ENCODE measurements at places on chromosomes 11 and 22. TPM values are rescaled to one million over a fixed set of nuclear protein-coding genes. Genes with fewer than 3 reads are reported as not detected.

DNA sequence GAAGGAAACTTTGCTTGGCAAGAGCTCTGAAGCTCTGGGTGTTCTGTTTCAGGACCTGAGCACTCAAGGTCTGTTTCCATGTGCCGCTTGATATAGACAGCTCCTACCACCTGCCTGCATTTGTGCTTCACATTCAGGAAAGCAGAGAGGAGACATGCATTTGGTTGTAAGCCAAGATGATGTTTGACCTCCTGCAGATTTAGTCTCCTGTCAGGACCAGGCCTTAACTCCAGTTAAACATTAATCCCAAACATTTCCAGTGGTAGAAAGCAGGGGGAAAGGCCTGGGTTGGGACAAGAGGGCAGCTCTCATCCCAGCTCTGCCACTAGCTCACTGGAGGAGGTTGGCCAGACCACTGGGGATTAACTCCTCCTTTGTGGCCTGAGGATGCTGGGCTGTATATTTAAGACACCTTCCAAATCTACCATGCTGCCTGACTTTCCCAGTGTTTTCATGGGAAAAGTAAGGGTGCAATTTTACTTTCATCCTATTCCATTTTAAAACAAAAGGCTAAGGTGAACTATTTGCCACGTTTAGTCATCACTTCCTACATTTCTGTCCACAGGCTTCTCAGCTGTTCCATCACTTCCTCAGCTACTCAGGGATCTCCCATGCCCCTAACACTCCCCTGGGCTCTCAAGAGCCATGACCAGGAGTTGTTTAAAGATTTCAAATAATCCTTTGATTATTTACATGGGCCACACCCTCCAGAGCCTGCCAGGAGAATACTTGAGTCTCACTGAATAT lies 80.9 kb downstream of the INSC start:
- DNase-seq: no peak

DNA sequence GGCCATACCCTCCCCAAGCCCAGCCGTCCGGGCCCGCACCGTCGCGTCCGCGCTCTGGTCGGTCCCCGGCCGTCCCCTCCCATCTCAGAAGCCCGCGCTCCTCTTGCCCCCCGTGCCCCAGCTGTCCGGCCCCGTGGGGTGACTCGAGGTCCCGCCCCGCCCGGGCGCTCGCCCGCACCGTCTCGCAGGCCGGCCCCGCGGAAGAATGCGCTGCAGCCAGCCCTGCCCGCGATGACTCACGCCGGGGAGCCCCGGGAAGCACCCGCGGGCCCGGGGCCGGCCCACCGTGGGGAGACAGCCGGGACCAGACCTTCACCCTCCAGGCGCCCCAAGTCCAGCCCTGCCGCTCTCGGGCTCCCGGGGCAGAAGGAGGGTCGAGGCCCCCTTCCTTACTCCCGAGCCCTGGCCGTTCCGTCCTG lies 320 bp upstream of the PHLDA2 start:
- DNase-seq: peak; percentile 88

DNA sequence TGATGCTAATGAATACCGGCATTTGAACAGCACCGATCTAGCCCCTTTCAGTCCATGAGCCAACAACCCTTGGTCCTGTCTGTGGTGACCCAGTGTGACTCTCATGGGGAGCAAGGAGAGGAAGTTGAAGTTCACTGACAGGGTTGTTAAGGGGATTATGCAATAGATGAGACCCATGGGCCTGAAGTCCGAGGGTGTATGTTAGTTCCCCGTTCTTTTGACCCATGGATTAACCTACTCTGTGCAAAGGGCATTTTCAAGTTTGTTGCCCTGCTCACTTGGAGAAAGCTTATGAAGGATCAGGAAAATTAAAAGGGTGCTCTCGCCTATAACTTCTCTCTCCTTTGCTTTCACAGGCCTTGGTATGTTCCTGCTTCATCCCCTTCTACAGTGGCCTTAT lies 4.9 kb downstream of the PNPLA3 start:
- no peak for DNase-seq

- DNase-seq: no peak
Measured at GRCh38 chr22:37320726-37321677, 38.7 kb downstream of the CYTH4 start.

- DNase-seq: no peak
Measured at GRCh38 chr11:85247797-85248196, 379.3 kb downstream of the DLG2 start.

DNA sequence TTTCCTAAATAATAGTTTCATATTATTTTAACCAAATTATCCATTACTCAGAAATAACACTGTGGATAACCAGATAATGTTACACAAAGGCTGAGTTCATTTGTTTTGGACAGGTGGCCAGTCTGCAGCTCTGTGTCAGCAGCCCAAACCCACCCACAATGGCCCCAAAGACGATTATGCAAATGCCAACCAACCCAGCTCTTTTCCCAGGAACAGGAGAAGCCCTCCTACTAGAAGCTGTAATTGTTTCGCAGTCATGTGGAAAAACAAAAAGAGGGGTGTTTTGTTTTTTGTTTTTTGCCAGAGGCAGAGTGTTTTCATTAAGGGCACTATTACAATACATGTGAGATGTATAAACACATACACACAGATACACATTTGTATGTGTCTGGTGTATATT lies 102.1 kb downstream of the FCHSD2 start:
- DNase-seq: no peak

DNA sequence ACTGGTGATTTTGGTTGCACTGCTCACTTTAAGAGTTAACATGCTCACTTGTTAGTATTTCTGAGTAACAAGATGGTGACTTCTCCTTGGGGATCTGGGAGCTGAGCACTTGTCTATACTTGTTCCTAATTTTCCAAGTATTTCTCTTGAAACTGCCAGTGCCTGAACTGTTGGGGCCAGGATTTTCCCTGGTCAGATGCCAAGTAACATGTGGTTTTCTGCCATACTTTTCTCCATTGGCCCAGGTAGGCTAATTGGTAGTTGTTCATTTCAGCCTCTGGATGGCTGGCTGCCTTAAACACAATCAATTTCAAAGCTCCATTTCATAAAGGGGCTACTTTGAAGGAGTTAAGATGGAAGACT lies 35.0 kb downstream of the RNF141 start:
- no peak for DNase-seq

- no peak for DNase-seq
Measured at GRCh38 chr22:43789452-43789851, 22.7 kb downstream of the EFCAB6 start.

DNA sequence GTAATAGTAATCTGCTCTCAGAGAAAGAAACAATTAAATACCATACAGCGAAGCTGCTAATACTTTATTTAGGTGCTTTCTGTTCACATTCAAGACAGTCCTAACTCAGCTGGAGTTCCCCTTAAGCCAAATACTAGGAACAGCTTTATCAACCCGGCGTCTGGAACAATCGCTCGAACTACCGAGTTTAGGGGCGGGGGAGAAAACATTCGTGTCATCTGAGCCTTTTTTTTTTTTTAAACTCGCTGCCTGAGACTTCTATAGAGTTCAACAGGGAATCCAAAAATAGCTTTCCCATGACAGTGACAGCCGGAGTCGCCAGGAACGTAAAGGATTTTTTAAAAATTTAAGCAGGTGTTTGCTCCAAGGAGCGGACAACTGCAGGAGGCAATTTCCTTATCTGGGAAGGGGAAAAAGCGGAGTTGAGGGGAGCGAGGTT lies 852 bp downstream of the TRAF6 start:
- no peak for DNase-seq

DNA sequence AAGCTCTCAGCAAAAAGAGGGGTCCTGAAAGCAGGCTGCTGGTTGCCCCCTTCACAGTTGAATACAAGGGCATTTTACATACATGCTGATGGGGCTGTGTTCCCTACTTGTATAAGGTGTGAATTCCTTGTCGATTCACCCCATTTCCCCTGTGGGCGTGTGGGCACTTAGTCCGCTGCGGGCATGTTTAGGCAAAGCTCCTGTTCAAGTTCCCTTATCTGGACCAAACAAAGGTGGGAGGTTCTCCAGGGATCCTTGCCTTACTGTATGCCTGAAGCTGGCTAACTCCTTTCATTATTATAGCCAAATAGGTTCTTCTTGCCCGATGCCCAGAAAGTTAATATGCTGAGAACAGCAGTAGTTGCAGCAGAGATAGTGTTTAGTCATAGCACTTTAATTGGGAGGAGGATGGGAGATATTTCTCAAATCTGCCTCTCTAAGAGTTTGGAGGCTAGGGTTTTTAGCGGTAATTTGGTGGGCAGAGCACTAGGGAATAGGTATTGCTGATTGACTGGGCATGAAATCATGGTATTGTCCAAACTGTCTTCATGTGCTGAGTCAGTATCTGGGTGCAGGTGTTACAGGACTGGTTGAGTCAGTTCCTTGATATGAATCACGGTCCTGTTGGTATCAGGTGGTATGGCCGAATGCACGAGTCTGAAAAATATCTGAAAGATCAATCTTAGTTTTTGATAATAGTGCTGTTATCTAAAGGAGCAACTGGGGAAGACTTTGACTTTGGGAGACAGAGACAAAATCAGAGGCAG lies 32.7 kb downstream of the METTL15 start:
- no peak for DNase-seq

GRCh38 chr11:29527391-29527936 lies 489.4 kb downstream of the KCNA4 start:
- no peak for DNase-seq

- DNase-seq: peak; percentile 78
Measured at GRCh38 chr22:17120281-17120680, 879 bp downstream of the TMEM121B start.

DNA sequence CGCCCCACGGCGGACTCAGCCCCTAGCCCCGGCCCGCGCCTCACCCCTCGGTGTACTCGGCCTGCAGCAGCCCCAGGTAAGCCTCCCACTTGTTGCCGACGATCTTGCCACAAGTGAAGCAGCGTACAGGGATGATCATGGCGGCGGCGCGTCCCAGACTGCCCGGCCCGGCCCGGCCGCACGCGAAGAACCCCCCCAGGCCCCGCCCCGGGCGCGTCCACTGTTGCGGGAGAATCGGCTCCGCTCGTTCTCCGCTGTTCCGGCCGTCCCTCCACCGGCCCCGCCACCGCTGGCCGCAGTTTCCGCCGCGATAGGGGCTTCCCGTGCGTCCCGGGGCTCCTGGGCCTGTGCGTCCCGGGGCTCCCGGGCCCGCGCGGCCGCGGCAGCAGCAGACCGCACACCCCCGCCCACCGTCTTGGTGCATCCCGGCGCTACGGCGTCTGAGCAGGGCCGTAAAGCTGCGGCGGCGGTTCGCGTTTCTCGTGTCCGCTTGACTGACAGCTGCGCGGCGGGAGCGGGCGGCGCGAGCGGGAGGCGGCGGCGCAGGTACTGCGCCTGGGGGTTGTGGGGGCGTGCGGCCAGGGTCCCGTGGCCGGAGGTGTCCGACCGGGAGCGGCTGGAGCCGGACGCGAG lies at the start of the genes POLR2L and TSPAN4:
POLR2L (minus strand) TSS at position 160 of the 633 bp plus-strand sequence; CDS start at position 139, 21 bp downstream.
TSPAN4 (plus strand) TSS at position 483 of the 633 bp plus-strand sequence. CDS start 7,453 bp downstream, outside the sequence.
- peak; percentile 96 for DNase-seq

DNA sequence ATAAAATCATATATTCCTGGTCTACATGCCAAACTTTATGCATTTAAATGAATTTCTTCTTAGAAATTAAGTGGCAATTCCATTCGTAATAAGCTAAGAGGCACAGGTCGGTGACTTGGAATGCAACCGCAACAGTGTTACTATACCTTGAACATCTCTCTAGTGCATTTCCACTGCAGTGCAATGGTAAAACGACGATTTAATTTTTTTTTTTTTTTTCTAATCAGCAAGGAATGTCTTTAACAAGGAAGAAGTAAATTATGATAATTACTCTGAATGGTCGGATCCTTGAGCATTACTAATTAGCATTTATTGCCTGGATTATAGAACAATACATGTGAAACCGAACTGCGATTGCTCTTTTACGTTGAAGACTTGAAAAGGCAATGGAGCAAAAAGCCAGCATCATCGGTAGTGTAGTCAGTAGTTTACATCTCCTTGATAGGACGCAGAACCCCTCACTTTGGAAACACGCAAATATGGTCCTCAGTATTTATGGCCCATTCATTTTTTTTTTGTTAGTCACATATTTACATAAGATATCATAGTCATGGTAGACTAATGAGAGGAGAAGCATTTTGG lies 20.2 kb downstream of the BLID start:
- no peak for DNase-seq

GRCh38 chr11:76598426-76598839 lies 72.1 kb downstream of the LRRC32 start:
- peak; percentile 60 for DNase-seq

DNA sequence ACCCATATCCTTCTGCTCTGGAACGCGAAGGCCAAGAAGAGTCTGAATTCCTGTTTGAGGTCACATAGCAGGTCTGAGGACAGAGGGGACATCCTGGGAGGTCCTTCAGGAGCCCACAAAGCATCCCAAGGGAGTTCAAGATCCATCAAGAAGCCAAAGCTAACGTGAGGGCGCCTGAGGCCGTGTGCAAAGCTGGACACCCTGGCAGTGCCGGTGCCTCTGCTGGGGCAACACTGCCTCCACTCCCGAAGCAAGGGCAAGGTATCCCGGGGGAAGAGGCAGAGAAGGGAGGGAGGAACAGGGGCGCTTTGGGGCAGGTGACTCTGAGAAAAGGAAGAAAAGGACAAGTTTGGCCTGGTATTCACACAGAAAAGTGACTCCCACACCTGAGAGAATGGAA lies 50.3 kb upstream of the CDON start:
- no peak for DNase-seq

HEPACAM gene
- total RNA-seq: 0.14 TPM

KRTAP5-8 gene
- total RNA-seq: not detected

COA4 gene
- total RNA-seq: 48.1 TPM

OR52H1 gene
- total RNA-seq: 0.90 TPM

MS4A12 gene
- not detected for total RNA-seq

KRTAP5-11 gene
- total RNA-seq: not detected

RAB36 gene
- total RNA-seq: 3.8 TPM

MPZL3 gene
- total RNA-seq: 11.8 TPM

CCDC116 gene
- total RNA-seq: 0.69 TPM

PPME1 gene
- 32.0 TPM for total RNA-seq

All from upper lobe of right lung (tissue), 1 donor.